ENCODE measurements at places on chromosomes 2 and 18. TPM values are rescaled to one million over a fixed set of nuclear protein-coding genes. Genes with fewer than 3 reads are reported as not detected.
A peak's percentile ranks its signal among the peaks of the same experiment; 100 is the strongest.

GRCh38 chr2:66156171-66156570 is 278.8 kb upstream of the MEIS1 start:
- no peak for DNase-seq

GRCh38 chr2:173545364-173545763 is 190.7 kb downstream of the CDCA7 start:
- DNase-seq = no peak

DNA sequence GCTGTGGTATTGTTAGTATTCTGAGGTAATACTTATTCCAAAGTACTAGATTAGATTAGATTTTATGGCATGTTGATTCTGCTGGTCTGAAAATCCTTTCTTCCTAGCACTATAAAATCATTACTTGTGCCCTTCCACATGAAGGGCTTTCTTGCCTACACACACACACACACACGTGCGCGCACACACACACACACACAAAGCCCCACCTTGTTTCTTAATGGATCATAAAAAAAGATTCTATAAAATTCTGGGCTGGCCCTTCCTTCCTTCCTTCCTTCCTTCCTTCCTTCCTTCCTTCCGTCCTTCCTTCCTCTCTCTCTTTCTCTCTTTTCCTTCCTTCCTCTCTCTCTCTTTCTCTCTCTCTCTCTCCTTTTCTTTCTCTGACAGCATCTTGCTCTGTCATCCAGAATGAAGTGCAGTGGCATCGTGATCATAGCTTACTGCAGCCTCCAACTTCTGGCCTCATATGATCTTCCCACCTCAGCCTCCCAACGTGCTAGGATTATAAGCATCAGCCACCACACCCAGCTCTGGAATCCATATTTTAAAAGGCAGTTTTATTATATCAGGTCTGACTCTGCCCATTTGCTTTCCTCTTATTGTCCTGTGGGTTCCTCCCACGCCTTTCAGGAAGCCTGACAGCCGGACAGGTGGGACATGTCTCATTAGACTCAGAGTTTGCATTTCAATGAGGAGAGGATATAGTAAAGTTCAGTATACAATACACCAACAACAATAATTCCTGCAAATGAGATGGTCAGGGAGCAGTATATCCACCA is 321.1 kb downstream of the PIK3C3 start:
- no peak for DNase-seq

DNA sequence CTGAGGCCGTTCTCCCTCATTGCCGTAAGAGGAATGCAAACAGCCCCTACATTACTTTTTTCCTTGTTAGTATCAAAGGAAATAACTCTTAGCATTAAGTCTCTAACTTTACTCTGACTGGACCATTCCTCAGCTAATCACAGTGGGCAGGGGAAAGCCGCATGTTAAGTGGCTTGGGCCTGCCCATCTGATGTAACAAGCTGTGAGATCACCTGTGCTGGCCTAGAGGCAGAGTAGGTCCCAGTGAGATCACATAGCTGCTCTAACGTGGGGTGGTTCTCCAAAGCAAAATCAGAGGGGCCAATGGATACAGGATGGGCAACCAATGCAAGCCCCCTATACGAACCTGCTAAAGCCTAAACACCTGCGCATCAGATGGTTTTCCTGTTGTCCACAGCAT is 5.9 kb upstream of the MOCOS start:
- no peak for DNase-seq

DNA sequence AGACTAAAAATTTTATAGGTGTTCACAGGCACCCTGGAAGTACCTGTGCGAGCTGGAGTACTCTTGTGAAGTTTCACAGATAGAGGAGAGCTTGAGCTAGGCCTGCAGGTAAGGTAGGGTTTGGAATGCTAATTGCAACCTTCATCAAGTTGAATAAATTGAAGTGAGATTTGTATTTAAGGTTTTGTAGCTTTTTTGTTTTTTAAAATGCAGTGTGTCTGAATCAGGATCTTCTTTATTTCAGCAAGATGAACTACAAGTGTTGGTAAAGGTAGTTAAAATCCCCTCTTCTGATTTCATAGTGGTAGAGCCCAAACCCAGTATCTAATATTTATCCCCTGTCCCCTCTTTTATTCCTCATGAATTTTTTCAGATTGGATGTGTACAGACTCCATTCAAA is 45.5 kb downstream of the MGAT5 start:
- DNase-seq = no peak

DNA sequence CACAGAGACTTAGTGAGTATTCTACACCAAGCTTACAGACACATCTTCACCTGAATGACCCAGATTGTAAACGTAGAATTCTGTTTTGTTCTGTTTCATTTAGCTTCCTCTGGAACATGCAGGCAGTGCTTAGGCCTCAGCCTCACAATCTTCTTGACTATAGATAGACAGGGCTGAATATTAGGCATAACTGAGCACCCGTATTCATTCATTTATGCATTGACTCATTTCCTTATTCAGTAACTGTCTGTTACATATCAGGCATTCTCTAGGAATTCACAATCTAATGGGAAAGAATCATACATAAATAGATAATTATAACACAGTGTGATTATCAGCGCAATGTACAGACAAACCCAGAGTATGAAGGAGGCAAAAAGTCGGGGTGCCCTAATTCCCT is 124.9 kb upstream of the ETAA1 start:
- DNase-seq = peak; percentile 13

Gene RASGRP3
- not detected for total RNA-seq

- no peak for DNase-seq
These were observed 20.1 kb downstream of the DOCK10 start for GRCh38 chr2:225022188-225022587.

DNA sequence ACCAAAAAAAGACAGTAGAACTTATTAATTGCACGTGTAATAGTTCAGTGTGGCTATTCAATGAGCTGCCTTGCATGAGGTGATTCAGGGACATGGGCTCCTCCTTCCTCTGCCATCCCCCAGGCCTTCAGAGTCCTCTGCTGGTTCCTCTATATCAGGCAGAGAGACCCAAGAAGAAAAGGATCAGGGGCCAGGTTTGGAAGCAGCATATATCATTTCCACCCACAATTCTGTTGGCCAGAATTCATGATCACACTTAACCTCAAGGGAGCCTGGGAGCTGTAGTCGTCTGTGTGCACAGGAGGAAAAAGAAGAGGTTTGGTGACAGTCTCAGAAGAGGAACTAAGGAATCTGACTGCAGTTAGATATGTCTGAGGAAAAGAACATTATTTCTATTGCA is 114.0 kb upstream of the GLS start:
- DNase-seq = no peak

DNA sequence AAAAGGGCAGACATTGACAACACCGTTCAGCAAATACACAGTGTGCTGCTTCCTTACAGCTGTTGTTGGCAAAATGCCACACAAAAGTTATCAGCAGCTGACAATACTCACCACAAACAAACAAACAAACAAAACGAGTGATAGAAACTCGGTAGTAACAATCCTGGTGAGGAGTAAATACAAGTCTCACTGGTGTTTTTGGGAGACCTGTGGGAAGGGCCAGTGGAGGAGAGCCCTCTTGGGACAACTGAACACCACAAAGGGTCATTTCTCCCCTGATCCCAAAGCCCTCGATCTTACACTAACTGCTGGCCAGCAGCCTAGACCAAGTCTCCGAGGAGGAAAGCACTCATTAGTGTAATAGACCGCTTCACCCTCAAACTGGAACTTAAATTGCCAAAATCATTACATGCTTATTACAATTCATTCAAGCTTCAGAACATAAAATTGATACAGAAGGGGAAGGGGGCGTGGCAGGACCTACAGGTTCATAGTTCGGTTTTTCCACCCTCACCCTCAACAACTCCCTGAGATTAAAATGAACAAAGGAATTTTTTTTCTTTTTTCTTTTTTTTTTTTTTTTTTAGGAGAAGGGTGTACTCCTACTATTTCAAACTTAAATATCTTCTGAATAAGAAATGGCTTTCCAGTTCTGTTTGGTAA is 5.0 kb downstream of the AP1S3 start:
- DNase-seq = no peak

DNA sequence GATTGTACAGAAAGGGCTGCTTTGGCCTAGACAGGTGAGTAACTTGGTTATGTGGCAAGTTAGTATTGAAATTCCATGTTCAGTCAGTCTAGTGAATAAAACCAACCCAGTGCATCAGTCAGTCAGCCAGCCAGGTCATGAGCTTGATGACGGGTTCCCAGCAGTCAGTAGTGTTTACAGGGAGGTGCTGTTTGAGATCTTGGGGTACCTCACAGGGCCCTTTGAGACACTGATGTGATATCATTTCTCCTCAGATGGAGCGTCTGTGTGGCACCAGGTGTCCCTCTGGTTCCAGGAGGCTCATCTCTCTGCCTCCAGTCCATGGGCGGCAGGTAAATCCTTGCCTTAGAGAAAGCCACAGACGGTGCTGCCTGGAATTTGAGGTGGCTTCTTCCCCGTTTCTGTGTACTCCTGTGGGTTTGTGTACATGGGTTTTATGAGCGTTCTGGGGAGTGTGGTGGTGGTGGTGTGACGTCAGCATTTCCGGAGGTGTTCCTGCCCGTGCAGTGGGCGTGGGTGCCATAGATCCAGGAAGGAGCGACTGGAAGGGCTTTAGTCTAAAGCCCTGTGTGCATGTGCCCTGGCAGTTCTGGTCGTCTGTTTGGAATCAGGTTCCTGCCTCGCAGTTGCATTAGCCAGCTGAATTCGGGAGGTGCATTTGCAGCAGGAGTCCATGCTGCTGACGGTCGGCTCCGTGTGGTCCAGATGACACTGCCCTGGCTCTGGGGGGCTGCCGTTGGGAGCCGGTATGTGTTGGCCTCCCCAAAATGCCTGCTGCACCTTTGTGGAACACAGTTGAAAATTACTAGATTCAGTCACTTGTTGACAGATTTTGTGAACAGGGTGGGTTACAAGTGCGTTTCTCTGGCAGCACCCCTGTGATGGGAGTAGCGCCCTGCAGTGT is 2.1 kb downstream of the CTDP1 start:
- peak; percentile 3 for DNase-seq

Gene C2orf66
- total RNA-seq = not detected

DNA sequence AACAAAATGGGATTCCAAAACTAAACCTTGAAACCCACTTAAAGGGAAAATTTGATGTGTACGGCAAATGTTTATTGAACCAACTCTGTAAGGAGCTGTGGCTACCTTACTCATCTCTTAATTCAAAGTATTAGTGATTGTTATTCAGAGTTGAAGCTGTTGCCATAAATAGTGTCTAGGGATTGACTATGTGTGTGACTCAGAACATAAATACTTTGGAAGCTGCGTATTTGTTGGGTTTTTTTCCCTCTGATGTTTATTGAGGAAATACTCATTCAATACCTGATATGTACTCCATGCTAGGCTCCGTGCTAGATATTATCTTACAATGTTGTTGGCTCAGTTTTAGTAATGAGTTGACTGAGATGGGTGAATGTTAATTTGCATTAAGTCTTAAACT is 90.4 kb downstream of the PTRHD1 start:
- peak; percentile 93 for DNase-seq

DNA sequence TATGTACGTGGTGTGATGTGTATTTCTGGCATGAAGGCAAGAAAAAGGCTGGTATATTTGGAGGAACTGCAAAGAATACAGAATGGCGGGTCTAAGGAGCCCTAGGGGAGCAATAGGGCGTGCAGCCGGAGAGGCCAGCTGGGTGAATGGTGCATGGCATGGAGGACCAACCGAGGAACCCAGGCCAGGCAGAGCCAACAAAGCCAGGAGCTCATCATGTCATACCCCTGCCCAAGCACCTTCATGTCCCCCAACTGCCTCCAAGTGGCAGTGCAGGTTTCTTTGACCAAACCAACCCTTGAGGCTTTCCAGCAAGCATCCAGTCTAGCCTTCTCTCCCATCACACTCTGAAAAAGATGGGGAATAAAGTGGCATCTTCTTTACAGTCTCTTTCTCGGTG is 8.9 kb upstream of the KCNK3 start:
- no peak for DNase-seq

- DNase-seq = no peak
These were observed 72.8 kb downstream of the FMNL2 start for GRCh38 chr2:152407806-152408205.

DNA sequence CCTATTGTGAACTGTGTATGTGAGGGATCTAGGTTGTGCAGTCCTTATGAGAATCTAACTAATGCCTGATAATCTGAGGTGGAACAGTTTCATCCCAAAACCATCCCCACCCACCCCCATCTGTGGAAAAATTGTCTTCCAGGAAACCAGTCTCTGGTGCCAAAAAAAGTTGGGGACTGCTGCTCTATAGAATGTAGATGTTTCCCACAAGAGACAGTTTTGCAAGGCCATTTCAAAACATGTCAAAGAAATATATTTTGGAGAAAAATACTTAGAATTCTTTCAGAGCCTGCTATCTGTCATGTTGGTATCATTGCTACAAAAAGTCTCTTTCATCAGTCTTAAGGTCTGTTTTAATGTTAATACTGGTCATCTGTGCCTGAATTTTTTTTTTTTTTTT is 4.1 kb upstream of the SLC39A10 start:
- DNase-seq = no peak

Gene GMPPA
- total RNA-seq = 72.2 TPM

Gene IL1B
- 0.86 TPM for total RNA-seq

- DNase-seq = no peak
These were observed 26.6 kb downstream of the SMCHD1 start for GRCh38 chr18:2681993-2682603.

GRCh38 chr18:36531636-36532035 is 234.1 kb downstream of the FHOD3 start:
- no peak for DNase-seq

GRCh38 chr2:172198361-172198760 is 95.7 kb upstream of the DLX2 start:
- DNase-seq = no peak

GRCh38 chr2:7427293-7428060 is 510.3 kb downstream of the RNF144A start:
- peak; percentile 89 for DNase-seq

Gene PSMA8
- not detected for total RNA-seq

- peak; percentile 88 for DNase-seq
These were observed 16.7 kb downstream of the CPSF3 start for GRCh38 chr2:9440058-9440727.

DNA sequence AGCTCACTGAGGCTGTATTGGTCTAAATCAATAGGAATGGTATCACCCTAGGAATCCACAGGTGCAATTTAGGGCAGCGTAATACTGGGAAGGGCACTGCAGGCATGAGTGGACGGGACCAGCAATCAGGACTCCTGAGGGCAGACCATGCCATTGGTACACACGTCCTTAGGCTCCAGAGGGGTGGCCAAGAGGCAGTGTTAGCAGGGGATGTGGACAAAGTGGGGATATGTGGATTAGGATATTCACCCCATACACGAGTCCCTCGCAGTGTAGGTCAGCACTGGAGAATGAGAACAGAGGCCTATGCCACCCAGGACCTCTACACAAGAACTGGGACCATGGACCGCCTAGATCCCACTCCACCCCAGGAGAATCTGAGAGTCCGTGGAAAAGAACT is 389.8 kb downstream of the BCL11A start:
- no peak for DNase-seq

GRCh38 chr2:204505488-204505887 is 39.8 kb upstream of the PARD3B start:
- peak; percentile 28 for DNase-seq

- DNase-seq = no peak
These were observed 61.1 kb downstream of the XRCC5 start for GRCh38 chr2:216170076-216170763.

DNA sequence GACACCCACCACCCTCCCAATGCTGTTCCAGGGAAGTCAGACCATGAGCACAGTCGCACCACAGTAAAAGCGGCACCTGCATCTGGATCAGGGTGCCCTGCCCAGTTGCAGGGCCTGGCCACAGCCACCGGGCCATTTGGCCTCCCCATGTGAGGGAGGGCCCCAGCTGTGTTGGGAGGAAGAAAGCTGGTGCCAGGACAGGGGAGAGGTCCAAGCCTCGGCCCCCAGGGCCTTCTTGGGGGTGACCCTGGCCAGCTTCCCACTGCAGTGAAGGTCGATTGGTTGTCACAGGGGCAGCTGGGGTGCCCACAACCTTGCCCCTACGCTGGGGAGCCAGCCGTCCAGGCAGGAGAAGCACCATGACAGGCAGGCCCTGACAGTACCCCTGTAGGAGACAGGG is 183.2 kb upstream of the RAB6C start:
- DNase-seq = no peak
